AG10803 (cell line): ENCODE measurements at places on chromosomes 6 and 20.

DNA sequence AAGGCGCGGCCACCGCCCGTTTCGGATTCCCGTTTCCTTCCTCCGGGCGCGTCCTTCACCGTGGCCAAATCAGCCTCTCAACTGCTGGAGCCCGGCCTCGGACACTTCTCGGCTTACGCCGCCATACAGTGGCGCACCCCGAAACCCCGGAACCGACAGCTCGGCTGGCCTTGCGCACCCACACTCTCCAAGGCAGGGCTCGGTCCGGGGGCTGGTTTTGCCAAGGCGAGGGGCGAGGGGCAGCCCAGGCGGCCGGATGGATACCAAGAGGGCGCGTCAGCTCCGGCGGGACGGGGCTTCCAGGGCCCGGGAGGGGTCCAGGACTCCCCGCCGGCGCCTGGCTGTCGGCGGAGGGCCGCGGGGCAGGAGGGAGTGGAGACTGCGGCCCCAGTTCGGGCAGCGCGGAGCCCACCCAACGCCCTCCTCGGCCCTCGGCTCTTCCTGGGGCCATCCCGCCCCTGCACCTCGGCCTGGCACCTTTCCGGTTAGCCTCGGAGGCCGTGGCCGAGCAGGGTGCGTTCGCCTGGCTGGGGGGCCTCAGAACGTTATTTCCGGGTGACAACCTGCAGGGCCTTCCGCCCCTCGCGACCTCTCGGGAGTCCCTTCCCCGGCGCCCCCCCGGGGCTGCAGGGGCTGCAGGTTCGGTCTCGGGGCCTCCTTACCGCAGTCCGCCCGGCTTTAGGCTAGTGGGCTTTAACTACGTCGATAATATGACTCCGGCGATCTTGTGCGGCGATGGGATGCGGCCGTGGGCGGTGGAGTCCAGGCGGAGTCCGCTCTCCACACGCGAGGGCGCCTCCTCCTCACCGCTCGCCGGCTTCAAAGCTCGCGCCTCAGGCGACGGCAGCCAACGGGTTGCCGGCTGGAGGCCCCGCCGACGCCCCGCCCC, 697 bp upstream of the CEP43 start:
- peak; percentile 5 for DNase-seq

- no peak for DNase-seq
Measured at GRCh38 chr6:148359228-148359627, 16.6 kb downstream of the SASH1 start.

DNA sequence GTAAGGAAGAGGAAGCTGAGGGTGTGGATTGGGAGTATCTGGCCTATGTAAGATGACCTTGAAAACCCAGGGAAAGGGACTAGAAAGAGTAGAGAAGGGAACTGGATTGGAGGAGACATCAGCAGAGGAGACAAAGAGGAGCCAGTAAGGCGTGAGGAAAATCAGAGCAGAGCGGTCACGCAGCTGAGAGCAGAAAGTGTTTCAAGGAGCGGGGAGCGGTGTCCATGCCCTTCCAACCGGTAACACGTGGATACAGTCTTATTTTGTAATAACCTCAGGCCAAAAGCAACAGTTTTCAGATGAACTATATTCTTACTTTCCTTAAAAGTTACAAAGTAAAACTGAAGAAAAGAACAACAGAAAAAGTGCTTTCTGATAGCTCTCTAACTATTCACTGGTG, 36.3 kb downstream of the L3MBTL3 start:
- no peak for DNase-seq

- peak; percentile 17 for DNase-seq
Measured at GRCh38 chr6:33132081-33132524, 56.3 kb downstream of the HLA-DPB1 start.

DNA sequence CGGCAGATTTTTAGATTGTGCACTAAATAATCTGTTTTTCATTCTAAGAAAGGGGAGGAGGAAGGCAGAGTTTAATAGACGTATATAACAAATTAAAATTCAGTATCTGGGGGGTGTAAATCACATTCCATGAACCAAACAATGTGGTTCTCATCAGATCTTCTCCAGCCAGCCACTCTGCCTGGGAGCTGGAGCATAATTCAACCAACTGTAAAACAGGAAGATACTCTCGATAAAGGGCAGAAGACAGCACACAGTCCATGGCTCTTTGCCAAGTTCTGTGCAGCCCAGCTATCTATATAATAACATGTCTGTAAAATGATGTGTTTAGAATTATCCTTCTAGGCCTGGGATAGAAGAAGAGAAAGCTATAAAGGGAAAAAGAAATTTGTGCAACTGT, 289.9 kb upstream of the ZFP64 start:
- DNase-seq = no peak

- no peak for DNase-seq
Measured at GRCh38 chr6:70351461-70351860, 48.6 kb upstream of the COL9A1 start.

GRCh38 chr20:38164069-38164468, 1.0 kb downstream of the TGM2 start:
- no peak for DNase-seq

GRCh38 chr20:58483470-58483869, 31.7 kb downstream of the APCDD1L start:
- no peak for DNase-seq

- DNase-seq = peak; percentile 56
Measured at GRCh38 chr6:168865-169455, 123.3 kb upstream of the DUSP22 start.

- DNase-seq = no peak
Measured at GRCh38 chr6:81857812-81858211, 105.3 kb upstream of the TENT5A start.

GRCh38 chr6:32932132-32932868, 8.5 kb downstream of the HLA-DMB start:
- peak; percentile 72 for DNase-seq

DNA sequence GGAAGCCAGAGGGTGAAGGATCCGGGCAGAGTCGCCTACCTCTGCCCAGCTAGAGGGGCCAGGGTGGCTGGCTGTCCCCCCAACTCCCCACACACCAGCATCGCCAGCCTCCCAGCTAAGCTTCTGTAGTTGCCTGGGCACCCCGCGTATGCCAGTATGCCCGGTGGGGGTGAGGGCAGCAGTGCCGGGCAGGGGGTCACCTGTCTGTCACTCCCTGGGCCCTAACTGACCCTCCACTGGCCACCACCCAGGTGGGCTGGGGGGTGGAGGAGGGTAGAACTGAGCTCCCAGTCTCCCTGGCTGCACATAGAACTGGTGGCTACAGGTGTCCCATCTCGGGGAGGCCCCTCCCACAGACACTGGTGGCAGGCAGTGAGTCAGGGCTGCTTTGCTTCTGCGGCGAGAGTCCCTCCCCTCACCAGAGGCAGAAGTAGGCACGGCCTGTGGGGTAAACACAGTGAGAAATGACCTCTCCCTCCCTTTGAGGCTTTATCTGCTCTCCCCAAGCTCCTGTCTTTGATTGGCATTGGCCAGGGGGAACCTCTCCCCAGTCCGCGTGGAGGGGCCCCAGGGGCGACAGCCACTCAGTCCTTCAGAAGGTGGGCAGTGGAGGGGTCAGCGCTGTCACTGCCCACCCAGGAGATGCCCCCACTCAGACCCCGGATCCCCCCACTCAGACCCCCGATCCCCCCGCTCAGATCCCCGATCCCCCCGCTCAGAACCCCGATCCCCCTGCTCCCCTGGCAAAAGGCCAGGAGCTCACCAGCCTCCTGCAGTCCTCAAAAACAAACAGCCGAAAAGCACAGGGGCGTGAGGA, 2.5 kb downstream of the NTSR1 start:
- DNase-seq = no peak

- DNase-seq = peak; percentile 13
Measured at GRCh38 chr6:89734526-89734925, 85.1 kb downstream of the MDN1 start.
